Activated T-helper 1 cell treated with Interleukin-2 at 50 U/mL for 16 hours (primary cell): ENCODE measurements at places on chromosomes 11 and 22.

DNA sequence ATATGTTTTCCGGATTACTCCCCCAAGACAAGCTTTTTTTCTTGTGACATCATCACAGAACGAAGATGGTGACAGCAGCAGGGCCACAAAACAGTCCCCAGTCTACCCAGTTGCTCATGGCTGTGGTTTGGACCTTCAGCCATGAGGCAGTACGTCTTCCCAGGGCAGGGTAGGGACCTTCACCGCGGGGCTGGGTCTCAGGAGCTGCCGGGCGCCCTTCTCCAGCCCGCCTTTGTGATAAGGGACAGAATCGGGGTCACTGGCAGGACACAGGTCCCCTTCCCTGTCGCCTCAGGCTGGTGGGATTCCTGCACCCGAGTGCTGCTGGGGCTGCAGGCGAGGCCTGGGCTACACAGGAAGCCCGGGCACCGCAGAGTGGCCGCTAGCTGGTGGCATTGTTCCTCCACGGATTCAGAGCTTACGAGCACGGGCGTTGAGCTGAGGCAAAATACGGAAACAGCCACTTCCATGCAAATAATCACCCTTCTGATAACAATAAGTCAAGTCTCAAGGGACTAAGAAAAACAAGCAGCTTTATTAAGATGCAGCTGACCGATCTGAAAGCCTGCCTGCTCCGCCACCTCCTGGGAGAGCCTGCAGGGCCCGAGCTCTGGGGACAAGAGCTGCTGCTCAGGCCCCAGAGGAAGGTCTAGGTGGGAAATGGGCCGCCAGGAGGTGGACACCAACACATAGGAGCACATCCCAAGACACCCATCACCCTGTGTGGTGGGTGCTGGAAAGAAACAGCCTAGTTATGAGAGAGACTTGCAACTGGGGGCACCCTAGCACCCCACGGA is 12.3 kb downstream of the TBX1 start:
- no peak for DNase-seq

DNA sequence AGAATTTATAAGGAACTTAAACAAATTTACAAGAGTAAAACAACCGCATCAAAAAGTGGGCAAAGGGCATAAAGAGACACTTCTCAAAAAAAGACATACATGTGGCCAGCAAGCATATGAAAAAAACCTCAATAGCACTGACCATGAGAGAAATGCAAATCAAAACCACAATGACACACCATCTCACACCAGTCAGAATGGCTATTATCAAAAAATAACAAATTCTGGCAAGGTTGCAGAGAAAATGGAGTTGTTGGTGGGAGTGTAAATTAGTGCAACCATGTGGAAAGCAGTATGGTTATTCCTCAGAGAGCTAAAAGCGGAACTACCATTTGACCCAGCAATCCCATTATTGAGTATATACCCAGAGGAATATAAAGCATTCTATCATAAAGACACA is 866.8 kb upstream of the TENM4 start:
- DNase-seq = no peak

DNA sequence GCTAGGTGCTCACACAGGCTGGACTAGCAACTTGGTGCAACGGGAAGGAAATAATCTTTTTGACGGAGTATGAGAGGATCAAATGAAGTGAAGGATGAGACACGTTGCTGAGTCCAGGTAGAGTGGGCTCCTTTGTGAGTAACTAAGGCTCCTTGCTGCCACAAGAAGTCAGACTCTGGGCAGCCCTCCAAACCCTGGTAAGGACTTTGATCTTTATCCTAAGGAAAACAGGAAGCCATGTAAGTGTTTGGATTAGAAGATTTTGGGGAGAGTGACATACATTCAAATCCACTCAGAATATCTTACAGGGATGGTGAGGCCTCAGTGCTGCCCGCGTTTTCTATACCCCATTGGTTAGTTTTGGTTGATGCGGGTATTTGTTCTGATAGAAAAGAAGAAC is 155.9 kb upstream of the RAG2 start:
- DNase-seq = no peak

GRCh38 chr11:64122411-64123410 is 43.2 kb downstream of the MACROD1 start:
- DNase-seq = no peak

DNA sequence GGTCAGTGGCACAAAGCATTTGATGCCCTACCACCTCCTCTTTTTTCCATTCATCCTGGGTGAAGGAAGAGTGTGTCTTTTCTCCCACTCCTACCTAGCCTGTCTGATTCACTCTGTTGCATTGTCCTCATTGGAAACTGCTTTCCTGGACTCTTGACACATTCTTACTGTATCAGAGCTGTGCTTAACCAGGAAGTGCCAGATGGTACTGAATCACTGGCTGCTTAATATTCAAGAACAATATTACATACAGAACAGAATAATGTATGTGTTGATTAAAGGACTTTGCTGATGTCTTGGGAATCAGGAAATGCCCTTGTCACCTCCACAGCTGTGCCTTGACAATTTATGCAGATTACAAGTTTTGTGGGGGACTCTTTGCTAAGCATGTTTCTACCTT is 44.4 kb downstream of the SVIP start:
- DNase-seq = no peak
